ENCODE measurements at places on chromosomes 5 and 9. TPM values are rescaled to one million over a fixed set of nuclear protein-coding genes. Genes with fewer than 3 reads are reported as not detected.

DNA sequence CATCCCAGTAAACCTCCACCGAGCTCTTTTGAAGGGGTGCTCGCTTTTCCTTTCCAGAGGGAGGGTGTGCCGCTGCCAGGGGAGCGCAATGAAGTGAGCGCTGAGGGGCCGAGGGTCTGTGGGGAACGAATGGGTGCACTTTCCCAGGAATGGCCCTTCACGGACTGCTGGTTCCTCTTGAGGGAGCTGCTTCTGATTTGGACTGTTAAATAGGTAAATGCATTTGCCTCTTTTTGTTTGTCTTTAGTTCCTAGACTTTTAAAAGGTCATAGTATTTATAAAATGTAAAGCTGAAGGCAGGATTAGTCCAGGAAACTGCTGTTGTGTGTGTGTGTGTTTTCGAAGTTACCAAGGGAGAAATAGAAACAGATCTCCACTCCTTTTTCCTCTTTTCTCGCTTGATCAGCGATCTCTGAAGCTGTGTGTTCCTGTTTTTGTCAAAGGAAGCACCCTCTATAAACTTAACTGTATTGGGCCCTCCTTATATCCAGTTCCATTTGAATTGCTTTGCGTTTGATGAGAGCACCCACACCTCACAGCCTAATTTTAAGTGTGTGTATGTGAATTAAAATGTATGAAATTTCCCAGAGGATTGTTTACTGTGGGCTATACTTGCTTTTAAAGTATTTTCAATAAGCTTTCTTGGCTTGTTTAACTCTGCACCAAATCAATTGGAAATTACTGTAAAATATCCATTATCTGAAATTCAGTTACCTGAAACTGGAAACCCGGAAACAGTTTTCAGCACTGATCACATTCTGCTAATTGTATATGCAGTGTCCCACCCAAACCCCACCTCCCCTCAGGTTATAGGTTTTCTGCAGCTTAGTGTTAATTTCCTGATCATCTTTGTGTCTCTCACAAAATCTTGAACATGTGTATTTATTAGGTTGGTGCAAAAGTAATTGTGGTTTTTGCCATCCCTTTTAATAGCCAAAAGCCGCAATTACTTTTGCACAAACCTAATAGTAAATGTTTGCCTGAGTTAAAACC lies 966 bp downstream of the SNX2 start:
- peak; percentile 37 for DNase-seq

SLC34A1 gene
- not detected for total RNA-seq

- no peak for DNase-seq
These were observed 27.8 kb downstream of the RASEF start for GRCh38 chr9:83035143-83035542.

GRCh38 chr5:133401731-133402347 lies 210.5 kb downstream of the FSTL4 start:
- DNase-seq, result no peak

GRCh38 chr9:132474253-132474652 lies 64.2 kb downstream of the CFAP77 start:
- no peak for DNase-seq

DNA sequence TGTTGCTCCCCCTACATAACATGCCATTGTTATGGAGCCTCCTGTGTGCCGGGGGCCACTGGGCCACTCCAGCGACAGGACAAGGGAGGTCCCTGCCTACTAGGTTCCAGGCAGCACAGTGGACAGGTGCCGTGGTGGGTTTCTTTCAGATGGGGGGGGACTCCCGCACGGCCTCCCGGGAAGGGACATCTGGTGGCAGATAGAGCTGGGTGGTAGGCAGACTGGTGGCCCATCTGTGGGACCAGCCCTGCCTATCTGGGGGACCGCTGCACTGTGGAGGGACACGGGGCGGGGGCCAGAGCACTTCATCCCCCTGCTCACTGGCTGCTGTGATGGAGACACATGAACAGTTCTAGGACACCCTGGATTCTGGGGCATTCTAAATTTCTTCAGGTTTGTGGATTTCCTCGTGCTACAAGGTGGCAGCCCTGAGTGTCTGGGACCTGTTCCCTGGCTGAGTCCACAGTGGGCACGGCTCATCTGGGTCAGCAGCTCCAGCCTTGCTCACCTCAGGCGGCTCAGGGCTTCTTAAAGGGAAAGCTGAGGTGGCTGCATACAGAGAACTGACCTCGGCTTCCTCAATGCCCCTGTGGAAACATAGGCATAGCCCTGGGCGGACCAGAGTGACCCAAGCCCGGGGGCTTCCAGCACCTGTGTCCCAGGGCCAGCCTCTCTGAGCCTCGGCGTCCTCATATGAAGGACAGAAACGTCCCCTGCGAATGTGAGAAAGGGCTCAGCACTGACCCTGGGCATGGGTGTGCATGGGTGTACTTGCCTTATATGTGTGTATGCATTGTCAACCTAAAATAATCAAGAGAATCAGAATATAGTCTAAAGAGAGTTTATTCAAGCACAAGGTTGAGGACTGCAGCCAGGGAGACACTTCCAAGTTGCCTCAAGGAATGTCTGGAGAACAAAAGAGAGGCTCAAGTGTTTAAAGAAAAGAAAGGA lies 22.5 kb downstream of the FGD3 start:
- no peak for DNase-seq

SMIM23 gene
- not detected for total RNA-seq

DNA sequence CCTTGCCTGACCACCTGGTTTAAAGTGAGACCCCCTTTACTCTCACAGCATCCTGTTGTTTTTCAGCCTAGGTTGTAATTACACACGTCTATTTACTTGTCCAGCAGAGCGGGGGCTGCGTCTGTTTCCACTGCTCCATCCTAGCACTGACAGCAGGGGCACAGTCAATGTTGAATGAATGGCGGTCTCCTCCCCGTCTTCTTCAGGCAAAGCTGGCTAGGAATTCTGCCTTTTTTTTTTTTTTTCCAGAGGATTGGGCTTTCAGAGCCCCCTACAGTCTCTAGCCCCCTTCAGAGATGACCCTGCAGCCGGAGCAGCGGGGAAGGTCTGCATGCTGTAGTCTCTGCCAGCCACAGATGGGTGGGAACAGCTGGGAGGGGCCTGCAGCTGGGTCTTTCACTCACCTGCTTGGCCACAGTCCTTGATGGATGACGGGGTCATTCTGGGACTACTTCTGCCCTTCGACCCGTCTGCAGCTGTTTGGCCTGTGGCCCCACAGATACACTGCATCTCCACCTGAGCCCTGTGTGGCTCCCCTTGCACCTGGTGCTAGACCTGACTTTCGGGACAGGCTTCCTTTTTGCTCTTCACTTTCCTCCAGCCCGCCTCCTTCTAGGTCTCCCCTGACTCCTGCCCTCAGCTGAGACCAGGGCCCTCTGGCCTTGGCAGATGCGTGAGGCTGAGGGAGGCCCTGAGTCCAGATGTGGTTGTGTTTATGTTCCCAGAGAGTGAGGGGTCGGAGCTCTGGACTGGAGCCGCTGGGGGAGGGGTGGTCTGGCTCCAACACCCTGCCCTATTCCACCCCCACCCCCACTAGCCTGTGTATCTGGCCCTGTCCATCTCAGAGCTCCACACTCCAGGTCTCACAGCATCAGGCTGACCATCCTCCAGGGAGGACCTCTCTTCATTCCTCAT lies 8.0 kb downstream of the PITX1 start:
- DNase-seq, result no peak

- no peak for DNase-seq
These were observed 4.2 kb downstream of the ABCA1 start for GRCh38 chr9:104923740-104924139.

SLC25A48 gene
- not detected for total RNA-seq

DNA sequence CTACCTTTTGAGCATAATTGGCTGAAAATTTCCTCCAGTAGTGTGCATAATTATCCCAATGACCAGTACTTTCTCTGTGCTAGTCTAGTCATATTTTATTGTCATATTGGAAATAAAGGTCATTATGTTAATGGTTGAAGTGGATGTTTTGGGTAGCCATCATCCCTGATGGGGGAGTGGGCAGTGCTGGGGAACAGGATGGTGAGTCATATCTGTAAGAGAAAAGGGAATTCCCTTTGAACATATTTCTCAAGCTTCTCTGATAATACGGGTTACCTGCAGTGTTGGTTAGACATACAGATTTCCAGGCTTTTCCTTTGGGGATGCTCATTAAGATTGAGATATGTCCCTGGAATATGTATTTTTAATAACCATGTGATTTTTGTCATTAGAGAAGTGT lies 33.3 kb upstream of the SPATA31D4 start:
- peak; percentile 41 for DNase-seq

DNA sequence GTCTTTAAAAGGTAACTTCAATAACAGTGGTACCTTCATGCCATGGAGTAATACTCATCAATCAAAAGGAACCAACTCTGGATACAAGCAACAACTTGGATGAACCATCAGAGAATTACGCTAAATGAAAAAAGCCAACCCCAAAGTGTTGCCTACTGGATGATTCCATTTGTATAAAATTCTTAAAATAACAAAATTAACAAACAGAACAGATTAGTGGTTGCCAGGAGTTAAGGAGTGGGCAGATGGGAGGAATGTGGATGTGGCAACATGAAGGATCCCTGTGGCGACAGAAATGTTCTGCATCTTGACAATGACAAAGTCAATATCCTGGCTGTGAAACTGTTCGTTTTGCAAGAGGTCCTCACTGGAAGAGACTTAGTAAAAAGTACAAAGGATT lies 50.5 kb downstream of the SPTLC1 start:
- no peak for DNase-seq

GRCh38 chr5:166963596-166963995 lies 1327.8 kb upstream of the WWC1 start:
- DNase-seq, result no peak

DNA sequence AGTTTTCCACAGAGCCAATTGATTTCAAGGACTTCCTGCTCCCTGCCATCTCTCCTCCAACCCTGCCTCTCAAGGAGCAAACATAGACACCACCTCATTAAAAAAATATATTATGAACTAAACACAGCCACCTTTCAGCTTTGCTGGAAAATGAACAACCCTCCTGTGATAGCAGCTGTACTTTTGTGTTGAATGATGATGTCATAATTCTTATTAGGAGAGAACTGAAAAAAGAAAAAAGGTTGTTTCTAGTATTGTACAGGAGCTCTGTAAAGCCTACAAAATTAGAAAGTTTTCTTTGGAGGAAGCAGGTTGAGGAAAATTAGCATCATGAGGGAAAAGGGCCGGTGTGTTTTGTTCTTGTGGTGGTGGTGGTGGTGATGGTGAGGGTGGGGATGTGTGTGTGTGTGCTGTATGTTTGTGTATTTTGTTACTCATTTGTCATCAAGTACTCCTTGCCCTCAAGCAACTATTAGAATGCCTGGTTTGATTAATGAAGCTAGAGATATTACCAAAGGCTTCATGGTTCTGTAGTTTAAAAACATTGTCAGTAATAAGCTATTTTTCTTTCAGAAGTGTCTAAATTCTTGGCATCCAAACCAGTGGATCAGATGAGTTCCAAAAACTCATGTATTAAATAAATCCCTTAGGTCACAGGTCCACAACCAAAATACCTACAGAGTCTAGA lies 405.9 kb downstream of the TLE4 start:
- peak; percentile 21 for DNase-seq

GRCh38 chr9:3444016-3444415 lies 81.8 kb downstream of the RFX3 start:
- no peak for DNase-seq

DNA sequence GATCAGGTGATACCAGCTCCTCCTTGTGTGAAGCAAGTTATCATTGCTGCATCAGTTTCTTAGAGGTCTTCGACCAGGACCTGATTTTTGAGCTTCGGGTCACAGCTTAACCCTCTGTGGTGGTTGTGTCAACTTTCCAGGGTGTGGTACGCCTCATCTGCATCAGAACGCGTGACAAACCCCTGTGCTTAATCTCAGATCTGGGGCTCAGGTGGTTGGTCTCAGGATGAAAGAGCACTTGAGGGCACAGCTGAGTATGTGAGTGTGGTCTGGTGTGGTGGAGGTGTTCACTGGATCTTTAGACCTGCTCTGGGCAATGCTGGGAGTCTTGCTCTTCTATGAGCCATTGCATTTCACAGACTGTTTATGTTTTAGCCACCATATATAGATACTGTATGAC lies 64.1 kb downstream of the OSTF1 start:
- DNase-seq, result no peak

DNA sequence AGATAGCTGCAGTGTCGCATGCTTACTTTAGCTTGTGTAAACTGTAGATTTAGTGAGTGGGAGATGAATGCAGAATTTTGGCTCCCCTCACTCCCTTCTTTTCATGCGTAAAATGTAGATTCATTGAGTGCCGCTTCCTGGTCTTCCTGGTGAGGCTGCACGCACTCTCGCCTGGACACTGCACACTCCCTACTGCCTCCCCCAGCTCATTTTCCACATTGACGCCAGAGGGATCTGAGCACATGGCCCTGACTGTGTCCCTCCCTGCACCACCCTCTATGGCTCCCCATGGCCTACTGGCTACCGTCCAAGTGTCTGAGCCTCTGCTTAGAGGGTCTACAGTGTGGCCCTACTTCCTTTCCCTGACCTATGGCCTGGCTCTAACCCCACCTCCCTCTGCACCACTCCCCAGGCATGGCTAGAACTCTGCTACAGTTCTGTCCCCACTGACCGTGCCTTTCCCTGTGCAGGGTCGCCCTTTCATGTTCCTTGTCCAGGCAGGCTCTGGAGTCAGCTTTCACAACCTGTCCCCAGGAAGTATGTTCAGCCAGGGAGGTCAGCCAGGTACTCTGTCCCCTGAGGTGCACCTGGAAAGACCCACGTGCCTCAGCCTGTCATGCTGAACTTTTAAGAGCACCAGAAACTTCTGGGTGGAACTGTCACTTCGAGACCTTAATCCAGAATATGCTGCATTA lies 160.6 kb downstream of the COL23A1 start:
- no peak for DNase-seq

GRCh38 chr5:51625224-51625968 lies 242.1 kb downstream of the ISL1 start:
- DNase-seq, result no peak

DNA sequence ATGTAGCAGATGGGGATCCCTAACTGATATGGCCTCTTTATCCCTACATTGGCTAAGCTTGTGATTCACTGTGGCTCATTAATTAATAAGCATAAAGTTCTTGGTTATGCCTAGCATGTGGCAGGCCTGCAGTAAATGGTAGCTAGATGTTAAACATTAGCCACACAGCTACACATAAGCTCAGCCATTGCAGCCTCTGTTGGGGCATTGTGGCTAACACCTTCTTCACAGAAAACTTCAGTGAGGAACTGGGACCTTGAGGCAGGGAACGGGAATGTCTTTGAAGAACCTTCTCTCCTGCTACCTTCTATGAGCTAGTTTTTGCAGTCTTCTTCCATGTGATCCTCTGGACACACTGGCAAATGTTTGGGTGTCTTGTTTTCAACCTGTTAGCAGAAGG lies 338.2 kb downstream of the NTRK2 start:
- no peak for DNase-seq

- no peak for DNase-seq
These were observed 182.0 kb downstream of the GRIA1 start for GRCh38 chr5:153672347-153673090.

DNA sequence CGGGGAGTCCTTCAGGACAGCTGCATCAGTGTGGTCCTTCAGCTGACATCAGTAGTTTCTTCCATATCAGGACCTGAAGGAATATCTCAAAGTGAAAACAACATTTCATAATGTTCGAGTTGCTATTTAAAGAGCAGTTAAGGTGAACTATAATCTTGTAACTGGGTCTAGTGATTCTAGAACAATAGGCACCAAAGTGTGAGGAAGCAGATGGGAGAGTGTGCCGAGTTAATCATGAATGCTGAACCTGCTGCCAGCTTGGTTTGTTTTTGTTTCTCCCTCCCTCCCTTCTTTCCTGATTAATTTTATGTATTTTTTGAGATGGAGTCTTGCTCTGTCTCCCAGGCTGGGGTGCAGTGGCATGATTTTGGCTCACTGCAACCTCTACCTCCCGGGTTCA lies 3.6 kb upstream of the PTGR1 start:
- no peak for DNase-seq

GRCh38 chr5:95709967-95710650 lies 21.0 kb upstream of the RHOBTB3 start:
- no peak for DNase-seq

SPATA6L gene
- 3.1 TPM for total RNA-seq

CTSV gene
- total RNA-seq, result 13.6 TPM

TTC23L gene
- not detected for total RNA-seq
